ENCODE measurements at places on chromosomes 12 and 14.

DNA sequence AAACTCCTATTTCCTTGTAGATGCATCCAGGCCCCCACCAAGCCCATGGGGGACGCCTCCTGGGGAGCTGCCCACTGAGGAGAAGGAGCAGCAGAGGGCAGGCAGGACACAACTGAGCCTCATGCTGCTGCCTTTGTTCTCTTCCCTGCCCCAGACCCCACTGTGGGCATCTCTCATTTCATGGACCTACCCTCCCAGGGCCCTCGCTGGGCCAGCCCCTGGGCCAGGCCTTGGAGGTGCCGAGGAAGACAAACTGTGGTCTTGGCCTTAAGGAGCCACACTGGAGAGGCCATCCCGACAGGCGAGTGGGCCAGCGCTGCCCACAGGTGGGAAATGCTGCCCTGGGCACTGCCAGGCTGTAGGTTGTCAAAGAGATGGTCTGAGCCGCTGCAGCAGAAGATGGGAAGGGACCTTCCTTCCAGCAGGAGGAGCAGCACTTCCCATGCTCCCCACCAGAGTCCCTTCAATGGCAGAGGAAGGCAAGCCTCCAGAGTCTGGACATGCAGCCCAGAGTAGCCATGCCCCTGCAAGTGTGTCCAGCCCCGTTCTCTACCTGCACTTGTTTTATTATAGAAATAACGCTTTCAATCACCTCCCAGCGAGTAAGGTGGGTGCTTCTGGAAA lies 147.4 kb downstream of the BCL11B start:
- DNase-seq, result no peak

GRCh38 chr14:96393071-96393691 lies 1.3 kb downstream of the AK7 start:
- DNase-seq, result no peak

DNA sequence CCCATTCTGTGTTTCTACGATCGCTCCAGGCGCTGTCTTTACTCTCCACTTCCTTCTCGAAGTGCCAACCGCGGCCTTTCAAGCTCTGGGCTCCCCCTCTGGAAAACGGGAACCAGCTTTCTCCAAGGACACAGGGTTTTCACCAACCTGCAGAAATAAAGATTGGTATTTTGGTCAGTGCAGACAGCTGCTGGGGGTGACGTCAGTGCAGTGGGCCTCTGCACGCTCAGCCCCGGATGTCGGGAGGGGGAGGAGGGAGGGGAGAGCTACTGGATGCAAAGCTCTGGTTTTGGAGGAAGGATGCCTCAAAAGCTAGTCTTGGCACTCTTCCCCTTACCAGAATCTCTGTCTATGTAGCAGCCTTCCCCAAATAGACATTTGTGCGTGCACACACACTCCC lies 19.9 kb downstream of the HRK start:
- no peak for DNase-seq

DNA sequence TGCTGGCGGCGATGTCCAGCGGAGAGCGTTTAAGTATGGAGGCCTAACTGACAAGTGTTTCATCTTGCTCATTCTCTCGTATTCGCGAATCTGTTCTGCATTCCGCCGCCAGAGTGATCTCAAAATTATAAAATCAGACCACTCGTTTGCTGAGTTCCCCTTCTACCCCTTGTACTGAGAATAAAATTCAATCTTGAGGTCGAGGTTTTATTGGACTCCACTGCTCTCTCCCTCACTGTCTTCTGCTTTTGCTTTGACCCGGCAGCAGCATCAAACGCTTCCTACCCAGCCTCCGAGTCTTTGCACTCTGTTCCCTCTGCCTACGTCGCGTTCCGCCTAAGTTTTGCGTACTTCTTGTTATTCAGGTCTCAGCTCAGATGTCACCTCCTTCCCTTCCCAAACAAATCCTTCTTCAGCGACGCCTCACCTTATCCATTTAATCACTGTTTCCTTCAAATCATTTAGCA lies 462 bp downstream of the KNTC1 start:
- DNase-seq, result peak; percentile 68

GRCh38 chr12:124188561-124189405 lies 106.1 kb upstream of the RFLNA start:
- DNase-seq, result no peak

- DNase-seq, result no peak
These were observed 40.4 kb upstream of the BTG1 start for GRCh38 chr12:92186038-92186470.

DNA sequence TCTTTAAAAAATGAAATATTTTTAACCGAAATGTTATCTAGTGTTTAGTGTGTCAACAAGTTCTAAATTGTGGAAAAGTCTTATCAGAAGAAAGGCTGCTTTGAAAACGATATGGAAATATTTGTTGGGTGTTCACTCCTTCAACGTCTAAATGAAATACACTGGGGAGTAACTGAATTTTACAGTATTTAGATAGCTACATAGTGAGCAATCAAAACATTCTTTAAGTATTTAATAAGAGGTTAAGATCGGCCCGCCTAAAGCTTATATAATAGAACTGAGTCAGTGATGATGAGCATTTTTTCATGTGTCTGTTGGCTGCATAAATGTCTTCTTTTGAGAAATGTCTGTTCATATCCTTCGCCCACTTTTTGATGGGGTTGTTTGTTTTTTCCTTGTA lies 228.3 kb downstream of the RAD51B start:
- no peak for DNase-seq
